ENCODE measurements at places on chromosomes 1 and 21.

GRCh38 chr1:16141573-16142336 is 14.1 kb downstream of the EPHA2 start:
- no peak for DNase-seq

DNA sequence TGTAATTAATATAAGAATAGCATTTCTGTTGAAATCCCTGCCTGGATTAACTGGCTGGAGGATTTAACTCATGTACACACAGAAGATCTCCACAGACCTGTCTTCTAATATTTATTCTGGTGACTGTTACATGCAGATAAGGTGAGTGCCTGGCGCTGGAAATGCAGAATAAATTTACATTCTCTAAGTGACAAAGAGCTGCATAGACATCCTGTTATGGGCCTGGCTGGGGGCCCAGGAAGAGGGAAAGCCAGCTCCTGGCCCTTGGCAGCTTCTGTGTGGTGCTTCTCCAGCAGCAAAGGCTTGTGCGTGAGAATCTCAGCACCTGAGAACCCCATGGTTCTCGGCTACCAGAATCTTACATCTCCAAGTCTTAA is 446.6 kb downstream of the PTPRU start:
- no peak for DNase-seq

DNA sequence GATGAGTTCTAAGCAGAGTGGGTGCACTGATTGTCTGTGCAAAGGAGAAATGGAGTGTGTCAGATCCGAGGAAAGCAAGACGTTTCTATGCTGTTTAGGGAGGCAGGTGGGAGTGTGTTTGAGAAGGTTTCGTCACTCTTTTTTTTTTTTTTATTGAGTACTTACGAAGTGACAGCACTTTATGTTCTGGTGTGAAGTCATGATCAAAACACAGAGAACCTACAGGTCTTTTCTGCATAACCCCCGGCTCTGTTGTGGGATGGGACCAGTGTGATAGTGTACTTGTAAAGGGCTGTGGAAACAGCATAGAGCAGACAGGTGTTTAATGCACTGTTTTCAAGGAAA is 26.7 kb downstream of the MIA3 start:
- DNase-seq: no peak

GRCh38 chr1:89454845-89455521 is 69.6 kb upstream of the LRRC8B start:
- peak; percentile 13 for DNase-seq

DNA sequence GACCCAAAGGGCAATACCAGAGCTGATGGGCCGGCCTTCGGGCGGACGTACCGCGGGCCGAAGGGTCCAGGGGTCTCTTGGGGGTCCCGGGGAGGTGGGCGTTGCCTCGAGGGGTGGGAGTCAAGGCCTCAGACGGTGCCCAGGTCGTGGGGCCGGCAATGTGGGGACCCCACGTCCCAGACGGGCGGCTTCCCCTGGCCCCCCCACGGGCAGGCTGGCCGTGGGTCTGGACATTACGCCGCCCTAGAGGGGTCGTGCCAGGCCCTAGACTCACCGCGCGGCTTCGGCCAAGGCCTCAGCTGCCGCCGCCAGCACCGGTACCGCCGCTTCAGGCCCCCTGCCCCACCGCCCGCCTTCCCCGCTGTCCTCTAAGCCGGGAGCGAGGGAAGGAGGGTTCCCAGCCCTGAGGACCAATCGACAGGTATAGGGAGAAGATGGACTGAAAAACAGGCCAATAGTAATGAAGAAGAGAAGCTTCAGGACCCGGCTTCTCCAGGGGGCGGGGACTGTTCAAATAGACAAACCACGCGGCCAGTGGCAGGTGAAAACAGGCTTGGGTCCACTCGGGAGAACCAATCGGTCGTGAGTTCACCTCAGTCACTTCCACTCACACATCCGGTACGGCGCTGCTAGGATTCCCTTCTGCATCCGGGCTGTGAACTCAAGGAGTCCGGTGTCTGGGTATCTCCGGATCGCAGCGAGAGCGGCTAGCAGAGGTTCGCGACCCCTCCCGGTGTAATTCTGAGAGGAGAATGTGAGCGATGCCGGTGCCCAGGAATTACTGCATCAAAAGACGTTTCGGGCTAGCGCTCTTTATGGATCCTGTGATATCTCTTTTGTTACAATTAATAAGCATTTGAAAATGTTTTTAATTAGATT is at the start of gene MTOR:
MTOR (minus strand) TSS at position 381 of the 879 bp plus-strand sequence. CDS start 3,142 bp downstream, outside the sequence.
- DNase-seq: peak; percentile 100

- DNase-seq: no peak
These were observed 464.9 kb downstream of the CAMTA1 start for GRCh38 chr1:7250176-7250575.

DNA sequence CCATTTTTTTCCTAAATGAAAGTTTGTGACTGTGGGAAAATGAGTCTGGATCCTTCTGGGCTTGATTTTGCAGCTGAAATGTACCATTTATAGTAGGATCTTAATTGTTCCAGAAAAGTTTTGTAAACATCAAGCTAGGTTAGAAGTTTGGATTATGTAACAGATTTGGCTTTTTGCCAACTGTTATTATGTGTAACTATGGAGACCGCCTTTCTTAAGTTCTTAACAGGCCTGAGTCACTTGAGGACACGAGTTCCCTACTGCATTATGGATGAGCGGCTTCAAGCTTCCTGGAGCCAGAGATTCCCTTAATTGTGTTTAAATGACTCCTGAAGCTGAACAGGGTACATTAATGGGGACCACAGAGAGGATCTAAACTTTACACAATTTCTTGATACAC is 22.2 kb downstream of the SLC25A33 start:
- DNase-seq: peak; percentile 92

DNA sequence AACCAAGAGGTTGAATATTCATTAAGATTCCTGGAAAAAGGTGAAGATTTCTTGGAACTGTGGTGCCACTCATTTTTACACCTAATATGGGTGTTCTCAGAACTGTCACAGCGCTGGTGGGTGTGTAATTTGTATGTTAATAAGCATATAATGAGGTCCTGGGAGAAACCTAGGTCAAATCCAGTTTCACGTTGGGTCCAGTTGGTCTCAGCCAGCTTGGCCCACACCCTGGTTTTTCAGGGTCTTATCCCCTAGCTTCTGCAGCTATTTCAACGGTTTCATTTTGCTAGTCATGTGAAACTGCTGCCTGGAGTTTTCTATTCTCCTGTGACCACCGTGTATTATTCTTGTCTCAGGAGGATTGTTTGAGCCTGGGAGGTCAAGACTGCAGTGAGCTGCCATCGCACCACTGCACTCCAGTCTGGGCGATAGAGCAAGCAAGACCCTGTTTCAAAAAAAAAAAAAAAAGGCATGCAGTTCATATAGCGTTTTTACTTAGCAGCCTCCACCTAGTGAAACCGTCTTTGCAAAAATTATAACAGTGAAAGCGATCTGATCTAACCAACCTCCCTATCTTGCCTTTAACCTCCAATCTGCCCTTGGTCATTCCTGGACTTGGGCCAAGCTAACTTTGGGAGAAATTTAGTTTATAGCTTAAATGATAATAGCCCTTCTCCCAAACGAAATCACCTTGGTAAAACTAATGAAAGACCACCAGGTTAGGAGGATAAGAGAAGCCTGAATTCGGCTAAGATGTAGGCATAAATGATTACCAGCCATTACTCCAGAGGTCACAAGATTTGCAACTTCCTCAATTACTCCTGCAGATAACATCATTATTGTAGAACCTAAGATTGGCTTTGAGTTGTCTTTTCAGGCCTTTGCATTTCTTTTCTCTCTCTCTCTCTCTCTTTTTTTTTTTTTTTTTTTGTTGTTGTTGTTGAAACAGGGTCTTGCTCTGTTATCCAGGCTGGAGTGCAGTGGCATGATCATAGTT is 44.0 kb downstream of the PTAFR start:
- no peak for DNase-seq

GRCh38 chr1:150161747-150162581 is 12.2 kb downstream of the PLEKHO1 start:
- no peak for DNase-seq

DNA sequence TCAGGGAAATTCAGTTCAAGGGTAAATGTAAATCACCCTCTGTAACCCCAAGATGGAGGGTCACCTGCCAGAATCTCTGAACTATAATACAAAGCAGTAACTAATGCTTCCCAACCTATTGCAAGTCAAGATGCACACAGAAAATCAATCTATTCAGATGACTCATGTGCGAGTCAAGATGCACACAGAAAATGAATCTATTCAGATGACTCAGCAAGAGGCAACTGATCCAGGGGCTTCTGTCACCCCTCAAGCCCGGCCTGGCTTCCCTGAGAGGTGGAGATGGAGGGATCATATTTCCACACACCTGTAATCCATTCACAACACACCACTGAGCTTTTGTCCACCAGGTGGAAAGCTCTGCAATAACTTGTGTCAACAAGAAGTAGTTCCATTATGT is 17.4 kb upstream of the HIVEP3 start:
- DNase-seq: no peak

- no peak for DNase-seq
These were observed 154.7 kb downstream of the PGBD5 start for GRCh38 chr1:230271300-230272035.

- no peak for DNase-seq
These were observed 28.1 kb upstream of the CSF1 start for GRCh38 chr1:109882288-109883245.

- DNase-seq: no peak
These were observed 5.5 kb upstream of the RNF223 start for GRCh38 chr1:1079408-1080121.

DNA sequence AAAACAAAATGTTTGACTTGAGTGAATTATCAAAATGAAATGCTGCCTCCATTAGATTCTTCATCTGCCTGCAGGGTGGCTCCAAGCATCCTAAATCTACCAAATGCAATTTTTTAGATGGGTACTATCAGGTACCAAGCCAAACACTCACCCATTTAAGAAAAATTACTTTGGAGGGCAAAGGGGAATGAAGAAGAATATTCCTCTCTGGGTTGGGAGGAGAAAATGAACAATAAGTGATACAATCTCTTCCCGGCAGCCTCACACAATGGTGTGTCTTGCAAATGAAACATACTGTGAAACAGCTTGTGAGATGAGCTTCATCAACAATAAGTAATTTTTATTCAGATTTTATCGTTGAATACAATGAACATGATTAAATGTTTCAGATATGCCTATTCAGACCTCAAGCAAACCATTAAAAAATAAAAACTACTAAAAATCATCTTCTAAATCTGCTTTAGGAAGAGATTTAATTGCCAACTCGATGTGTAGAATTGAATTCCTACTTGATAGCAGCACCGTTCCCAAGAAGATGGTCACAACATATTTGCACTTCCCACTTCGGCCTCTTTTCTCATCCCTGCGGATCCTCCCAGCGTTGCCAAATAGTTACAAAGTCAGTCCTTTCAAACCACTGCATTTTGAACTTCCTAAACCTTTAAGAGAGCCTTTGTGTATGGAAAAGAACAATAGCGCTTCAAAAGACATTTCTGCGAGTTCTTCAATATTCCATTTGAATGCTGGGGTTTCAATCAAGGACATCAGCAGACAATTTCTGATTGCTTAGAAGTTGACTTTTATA is 2.7 kb downstream of the DAB1 start:
- no peak for DNase-seq

DNA sequence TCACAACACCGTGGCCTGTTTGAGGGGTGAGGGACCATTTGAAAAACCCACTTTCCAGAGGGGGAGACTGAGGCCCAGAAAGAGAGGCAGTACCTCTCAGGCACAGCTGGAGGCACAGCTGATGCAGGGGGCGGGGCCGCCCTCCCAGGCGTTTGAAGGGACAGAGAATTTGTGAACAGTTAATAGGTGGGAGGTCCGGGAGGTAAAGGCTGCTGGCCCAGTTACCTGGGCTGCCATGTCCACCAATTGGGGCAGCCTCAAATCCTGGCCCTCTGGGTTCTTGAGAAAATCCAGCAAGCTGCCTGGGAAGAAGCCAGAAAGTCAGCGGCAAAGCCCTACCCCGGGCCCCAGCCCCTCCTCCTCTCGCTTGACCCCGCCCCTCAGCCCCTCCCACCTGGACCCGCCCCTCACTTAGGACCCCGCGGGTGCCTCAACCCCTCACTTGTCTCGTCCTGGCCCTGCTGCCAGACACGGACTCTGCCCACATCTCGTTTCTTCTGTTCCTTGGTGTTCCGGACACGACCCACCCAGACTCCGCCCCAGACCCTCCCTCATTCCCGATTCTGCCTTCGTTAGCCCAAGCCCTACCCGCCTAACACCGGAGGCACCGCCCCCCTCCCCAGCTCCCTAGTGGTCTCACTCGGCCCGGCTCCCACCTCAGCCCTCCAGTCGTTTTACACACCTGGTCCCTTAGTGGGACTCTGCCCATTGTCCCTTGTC is 10.8 kb upstream of the AHDC1 start:
- no peak for DNase-seq

DNA sequence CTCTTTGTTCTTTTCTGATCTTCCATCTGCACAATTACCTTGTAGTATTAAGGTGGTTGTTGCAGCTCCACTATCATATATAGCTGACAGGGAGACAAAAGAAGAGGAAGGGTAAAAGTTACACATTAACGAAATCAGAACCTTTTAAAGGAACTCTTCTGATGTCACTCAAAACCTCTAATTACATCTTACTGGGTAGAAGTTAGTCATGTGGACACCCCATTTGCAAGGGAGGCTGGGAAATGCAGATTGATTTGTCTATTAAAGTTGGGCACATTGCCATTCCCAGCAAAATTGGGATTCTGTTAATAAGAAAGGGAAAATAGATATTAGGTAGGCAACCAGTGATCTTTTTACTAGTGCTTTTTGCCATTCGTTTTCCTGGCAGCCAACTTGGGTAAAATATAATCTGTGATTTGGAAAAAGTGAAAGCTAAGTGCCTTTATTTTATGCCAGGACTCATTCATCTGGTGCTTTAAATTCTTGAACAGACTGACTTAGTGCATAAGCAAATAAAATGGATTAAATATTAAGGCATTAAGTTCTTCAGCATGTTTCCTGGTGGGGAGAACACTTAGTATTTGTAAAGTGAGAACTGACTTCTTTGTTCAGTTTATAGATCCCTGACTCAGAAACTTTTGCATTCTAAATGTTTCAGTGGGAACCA is 71.3 kb downstream of the DNM3 start:
- no peak for DNase-seq

DNA sequence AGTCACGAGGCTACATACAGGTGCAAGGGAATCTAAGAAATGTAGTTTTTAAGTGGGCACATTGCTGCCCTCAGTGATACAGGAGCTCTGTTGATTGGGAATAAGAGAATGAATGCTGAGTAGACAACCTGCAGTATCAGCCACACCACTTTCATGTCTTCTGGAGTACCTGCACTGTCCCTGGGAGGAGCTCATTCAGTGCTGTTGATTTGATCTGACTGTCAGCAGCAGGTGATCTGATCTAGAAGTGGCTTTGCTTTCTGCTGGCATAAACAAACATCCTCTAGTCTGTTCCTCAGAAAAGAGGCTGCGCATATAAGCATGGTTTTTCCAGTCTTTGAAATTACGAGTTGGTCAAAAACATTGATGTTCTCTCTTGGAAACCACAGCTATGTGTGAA is 35.5 kb upstream of the LRRC52 start:
- no peak for DNase-seq

DNA sequence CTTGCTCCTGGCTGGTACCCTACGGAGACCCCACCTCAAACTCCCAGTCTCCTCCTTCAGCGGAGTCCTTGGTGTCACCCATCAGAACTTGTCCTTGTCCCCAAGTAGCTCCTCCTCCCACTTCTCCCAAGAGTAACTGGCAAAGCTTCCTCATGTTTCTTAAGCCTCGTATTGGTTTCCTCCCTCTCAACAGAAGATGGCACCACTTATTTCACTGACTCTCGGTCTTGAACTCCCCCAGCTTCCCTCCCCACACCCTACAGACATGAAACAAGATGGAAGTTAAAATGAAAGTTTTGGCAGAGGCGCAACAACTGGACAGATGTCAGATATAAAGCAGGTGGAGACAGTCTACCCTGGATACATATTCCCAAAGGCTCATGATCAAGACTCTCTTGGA is 13.4 kb downstream of the RAB7B start:
- no peak for DNase-seq

All from stromal cell of bone marrow (primary cell).